ENCODE measurements at places on chromosomes 1 and 21.
A peak's percentile ranks its signal among the peaks of the same experiment; 100 is the strongest.

DNA sequence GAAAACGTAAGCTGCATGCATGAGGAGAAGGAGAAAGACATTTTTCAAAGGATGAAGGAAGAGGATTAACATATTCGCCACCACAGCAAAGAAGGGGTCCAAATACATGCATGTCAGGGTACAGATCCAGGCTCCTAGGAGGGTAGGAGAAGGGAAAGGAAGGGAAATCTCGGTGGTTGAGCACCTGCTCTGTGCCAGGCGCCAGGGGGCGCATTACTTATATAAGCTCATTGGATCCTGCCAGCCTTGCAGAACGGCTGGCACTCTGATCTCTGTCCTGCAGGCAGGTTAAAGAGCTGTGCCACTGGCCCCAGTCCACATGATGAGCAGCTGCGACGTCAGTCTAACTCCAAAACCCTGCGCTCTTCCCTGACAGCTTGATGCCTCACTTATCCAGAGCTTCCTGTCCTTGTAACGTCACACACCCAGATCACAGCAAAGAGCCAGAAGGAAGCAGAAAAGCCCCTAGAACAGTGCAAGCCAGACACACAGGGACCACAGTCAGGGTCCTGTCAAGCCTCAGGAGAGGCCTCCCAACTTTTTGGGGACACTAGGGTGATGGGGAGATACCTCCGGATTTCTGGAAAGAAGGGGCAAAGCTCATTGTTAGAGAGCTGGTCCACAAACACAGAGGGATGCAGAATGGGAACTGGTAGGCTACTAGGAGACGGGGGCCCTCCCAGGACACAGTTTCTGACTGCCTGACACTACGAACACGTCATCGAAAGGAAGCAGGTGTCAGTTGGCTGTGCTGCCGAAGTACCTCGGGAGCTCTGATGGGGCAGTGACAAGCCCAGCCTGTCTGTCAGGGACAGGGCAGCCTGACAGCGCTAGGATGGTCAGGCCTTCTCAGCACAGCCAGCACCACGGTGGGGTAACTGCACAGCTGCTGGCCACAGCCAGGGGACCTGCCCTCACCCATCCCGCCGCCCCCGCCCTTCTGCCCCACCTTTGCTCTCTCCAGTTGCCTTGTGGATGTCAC is 99.1 kb downstream of the BEND5 start:
- DNase-seq: no peak

- DNase-seq: no peak
These were observed 83.9 kb downstream of the FASLG start for GRCh38 chr1:172742599-172743500.

- DNase-seq: no peak
These were observed 37.4 kb downstream of the RAB3B start for GRCh38 chr1:51953079-51953478.

DNA sequence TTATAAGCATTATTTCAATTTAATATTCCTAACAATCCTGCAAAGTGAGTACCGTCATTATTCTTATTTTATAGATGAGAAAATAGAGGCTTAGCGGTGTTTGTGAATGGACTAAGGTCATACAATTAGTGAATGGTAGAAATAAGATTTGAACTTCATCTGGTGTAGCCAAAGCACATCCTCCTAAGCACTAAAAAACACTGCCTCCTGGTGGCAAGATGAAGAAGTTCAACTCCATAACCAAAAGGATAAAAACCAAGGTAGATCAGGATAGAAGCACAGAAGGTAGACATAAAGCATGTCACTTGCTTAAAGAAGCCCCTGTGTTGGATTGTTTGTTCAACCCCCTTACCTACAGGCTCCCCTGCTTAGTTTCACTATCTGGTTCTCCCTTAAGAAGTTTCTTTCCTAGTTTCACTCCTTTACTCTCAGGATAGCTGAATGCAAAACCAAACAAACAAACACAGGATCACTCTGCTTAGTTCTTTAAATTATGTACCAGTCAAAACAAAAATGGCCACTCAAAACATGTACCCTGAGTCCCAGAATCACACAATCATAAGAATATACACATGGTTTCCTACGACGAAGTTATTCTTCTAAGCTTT is 12.7 kb upstream of the AIM2 start:
- no peak for DNase-seq

DNA sequence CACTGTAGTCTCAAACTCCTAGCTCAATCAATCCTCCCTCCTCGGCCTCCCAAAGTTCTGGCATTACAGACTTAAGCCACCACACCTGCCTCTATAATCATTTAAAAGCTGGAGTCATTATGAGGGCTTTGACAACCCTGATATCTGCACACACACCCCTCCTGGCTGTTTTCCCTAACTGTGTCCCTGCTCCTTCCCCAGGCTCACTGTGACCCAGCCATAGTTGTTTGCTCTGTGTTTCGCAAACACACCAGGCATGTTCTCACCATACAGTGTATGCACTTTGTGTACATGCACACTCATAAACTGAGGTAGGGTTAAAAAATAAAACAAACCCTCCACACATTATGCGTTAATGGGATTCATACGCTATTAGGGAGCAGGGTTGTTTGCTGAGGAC is 21.8 kb upstream of the IL20 start:
- DNase-seq: no peak

DNA sequence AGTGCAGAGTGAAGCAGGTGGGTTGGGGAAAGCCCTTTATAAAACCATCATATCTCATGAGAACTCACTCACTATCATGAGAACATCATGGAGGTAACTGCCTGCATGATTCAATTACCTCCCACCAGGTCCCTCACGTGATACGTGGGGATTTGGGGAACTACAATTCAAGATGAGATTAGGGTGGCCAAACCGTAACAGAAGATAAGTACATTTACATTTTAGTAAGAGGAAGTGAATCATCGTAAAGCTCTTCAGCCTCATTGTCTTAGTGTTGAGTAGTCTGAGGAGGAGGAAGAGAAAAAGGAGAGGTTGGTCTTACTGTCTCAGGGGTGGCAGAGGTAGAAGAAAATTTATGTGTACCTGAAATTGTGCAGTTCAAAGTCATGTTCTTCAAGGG is 1053.4 kb upstream of the ADGRL4 start:
- no peak for DNase-seq

GRCh38 chr1:33805988-33806387 is 57.9 kb upstream of the HMGB4 start:
- DNase-seq: no peak

DNA sequence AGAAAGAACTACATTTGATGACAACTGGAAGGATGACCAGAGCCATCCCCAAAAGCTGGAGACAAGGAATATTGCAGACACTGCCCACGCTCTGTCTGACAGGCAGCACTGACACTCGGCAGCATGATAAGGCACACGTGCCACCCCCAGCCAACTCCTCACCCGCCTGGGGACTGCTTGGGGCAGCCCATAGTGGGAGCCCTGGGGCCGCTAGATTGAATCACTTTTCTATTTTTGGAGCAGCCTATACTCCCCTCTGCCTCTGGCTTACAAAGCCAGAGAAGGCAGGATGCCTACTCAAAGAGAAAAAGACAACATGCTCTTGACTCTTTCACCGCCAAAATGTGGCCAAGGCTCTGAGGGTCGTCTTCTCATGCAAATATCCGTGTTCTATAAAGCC is 1.3 kb downstream of the SMG5 start:
- DNase-seq: no peak

GRCh38 chr1:235298758-235299157 is 29.2 kb downstream of the ARID4B start:
- no peak for DNase-seq

DNA sequence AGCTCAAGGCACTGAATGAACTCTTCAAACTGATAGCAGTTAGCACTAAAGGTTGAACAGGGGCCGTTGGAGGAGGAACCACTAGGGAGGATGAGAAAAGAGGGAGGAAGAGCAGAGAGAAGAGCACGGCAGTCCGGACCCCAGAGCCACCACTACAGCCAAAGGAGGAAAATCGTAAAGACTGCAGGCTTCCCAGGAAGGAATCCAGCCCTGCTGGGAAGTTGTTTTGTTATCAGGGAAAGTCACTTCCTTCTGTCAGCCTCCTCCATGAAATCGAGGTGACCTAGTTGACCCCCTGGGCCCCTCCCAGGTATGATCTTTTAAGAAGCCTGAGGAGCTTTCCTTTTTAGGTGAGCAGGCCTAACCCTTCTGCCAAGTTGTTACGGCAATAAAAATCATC is 88.2 kb downstream of the PBX1 start:
- DNase-seq: no peak

- DNase-seq: no peak
These were observed 6.0 kb upstream of the EEIG2 start for GRCh38 chr1:108553905-108554304.

GRCh38 chr1:9404117-9404914 is 111.6 kb downstream of the SPSB1 start:
- no peak for DNase-seq

DNA sequence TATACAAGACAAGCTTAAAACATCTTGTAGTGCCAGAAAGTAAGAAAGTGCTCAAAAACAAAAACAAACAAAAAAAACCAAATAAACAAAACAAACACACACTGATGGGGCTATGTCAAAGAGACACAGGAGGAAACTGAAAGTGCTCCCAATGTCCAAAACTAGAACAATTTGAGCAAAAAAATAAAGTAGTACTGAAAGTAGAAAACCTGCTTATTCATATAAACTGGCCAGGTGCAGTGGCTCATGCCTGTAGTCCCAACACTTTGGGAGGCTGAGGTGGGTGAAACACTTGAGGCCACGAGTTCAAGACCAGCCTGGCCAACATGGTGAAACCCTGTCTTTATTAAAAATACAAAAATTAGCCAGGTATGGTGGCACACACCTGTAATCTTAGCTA is 129.9 kb downstream of the GLUL start:
- DNase-seq: no peak

- DNase-seq: peak; percentile 40
These were observed 8.0 kb upstream of the MACF1 start for GRCh38 chr1:39196244-39197215.

GRCh38 chr1:196732526-196732925 is 42.1 kb upstream of the CFHR3 start:
- DNase-seq: no peak

DNA sequence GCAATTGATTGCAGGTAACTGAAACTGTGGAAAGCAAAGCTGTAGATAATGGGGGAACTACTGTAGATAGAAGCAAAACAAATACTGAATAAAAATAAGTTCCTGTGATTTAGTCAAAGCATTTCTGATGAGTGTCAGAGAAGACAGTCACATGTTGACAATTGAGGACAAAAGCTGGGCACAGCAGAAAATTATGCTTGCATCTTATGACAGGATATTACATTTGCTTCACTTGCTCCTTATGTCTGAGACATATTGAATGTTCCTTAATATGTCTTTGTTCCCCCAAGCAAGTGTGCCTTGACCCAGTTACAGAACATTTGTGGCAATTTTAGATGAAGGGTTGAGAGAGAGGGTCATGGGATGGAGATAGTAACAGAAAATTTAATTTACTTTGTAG is 526.0 kb upstream of the B3GALT2 start:
- no peak for DNase-seq

DNA sequence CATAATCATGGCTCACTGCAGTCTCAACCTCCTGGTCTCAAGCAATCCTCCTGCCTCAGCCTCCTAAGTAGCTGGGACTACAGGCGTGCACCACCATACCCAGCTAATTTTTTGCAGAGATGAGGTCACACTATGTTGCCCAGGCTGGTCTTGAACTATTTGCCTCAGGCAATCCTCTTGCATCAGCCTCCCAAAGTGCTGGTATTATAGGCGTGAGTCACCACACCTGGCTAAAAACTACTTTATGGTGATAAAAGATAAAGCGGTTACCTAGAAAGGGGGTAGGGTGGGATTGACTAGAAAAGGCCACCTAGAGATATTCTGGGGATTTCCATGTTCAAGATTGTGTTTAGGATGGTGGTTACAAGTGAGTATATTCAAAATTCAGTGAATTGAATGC is 5.0 kb downstream of the TSTD1 start:
- no peak for DNase-seq

GRCh38 chr1:104702731-104703130 is 953.0 kb downstream of the AMY1C start:
- DNase-seq: no peak

- no peak for DNase-seq
These were observed 186.4 kb upstream of the ZNHIT6 start for GRCh38 chr1:85894651-85895050.

DNA sequence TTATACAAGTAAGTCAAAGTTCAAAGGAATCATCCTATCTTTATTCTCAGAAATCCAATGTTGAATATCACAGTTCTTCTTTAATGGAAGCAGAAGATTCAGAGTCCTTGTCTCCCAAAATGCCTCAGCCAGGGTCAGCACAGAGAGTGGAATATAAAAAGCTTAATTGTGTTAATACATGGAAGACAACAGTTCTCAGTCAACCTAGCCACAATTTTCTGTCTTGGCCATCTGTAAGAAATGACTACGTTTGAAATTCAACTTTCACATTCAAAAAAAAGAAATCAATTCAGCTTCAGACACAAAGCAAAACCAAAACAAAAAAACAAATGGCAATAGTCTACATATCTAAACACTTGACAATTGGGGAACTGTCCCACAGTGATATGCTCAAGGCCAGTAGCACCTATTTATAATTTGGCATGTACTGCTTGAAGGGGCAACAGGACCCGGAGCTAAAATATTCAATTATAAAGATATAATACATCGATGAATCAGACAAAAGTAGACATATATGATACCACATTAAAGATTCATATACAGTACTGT is 27.3 kb upstream of the GLIS1 start:
- DNase-seq: no peak

- DNase-seq: no peak
These were observed 102.7 kb downstream of the KCND3 start for GRCh38 chr1:111886741-111887140.

All from T-helper 17 cell (primary cell).